ENCODE measurements at places on chromosomes 7 and 10.

- no peak for DNase-seq
Observed at GRCh38 chr7:24690251-24690650, 67.0 kb downstream of the GSDME start.

DNA sequence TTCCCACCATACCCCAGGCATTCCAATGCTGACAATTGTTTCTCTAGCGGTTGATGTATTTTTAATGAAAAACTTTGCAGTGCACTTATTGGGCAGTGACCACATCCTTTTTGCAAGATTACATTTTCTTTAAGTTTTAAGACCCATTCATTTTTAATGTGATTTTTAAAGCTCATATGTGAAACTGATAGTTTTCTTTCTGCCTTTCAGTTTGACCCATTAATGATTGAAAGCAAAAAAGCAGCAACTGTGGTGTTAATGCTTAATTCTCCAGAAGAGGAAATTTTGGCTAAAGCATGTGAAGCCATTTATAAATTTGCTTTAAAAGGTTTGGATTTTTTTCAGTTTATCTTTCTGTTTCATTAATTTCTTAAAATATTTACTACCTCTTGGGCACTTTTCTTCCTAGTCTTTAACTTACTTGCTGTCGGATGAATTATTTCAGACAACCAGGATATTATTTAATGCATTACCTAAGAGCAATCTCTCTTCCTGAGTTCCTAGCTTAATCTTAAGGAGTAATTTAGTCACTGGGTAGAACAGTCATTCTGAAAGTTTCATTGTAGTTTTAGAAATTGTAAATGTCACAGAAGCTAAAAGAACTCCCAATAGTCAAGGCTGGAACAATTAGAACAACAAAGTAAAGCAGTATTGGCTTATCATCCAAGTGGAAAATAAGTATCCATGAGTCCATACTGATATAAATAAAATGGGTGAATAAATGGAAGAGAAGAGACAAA lies 18.3 kb downstream of the ARMC3 start:
- DNase-seq, result no peak

GRCh38 chr7:2821161-2821841 lies 22.8 kb downstream of the GNA12 start:
- peak; percentile 47 for DNase-seq

DNA sequence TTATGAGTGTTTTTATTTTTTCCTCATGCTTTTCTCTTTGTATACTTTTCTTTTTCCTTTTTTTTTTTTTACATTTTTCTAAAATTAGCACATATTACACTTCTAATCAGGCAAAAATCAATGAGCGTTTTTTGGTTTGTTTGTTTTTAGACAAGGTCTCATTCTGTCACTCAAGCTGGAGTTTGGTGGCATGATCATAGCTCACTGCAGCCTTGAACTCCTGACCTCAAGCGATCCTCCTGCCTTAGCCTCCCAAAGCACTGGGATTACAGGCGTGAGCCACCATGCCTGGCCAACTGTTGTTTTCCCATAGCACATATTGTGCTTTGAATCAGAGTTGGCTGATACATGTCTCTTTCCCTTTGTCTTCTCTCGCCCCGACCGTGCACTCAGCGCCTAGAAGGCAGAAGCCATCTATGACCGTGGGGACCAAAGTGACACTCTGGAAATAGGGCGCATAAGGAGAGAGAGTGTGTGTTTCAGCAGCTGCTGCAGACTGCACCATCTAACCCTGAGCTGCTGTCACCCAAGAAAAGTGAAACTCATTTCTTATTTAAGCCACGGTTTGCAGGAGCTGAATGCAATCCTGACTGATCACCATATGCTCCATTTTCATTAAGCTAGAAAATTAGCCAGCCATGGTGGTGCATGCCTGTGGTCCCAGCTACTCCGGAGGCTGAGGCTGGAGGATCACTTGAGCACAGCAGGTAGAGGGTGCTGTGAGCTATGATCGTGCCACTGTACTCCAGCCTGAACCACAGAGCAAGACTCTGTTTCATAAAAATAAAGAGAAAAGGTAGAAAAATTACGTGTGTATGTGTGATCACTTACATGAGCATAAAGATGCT lies 41.4 kb upstream of the GTF2I start:
- no peak for DNase-seq

DNA sequence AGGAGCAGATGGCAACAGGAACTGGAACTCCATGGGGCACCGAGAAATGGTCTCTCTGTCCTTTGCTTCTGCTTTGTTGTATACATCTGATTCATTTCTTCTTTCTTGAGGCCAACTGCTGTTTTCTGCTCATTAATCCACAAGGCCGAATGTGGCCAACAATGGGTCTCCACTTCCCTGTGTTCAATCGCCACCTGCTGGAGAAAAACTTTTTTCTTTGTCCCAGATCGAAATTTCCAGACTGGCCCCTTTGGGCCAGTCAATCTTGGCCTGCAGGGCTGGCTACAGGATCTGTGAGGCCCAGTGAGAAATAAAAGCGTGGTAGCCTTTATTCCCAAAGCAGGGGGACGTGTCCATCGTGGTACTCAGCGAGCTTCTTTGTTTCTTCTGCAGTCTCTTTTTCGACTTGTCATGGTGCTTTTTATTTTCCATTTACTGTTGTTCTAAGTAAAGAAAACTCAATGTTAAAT lies 58.8 kb downstream of the PARP12 start:
- peak; percentile 86 for DNase-seq

- DNase-seq, result no peak
Observed at GRCh38 chr7:44235582-44236332, 35.0 kb downstream of the YKT6 start.

GRCh38 chr7:66296001-66296521 lies 90.9 kb downstream of the TPST1 start:
- DNase-seq, result peak; percentile 61

DNA sequence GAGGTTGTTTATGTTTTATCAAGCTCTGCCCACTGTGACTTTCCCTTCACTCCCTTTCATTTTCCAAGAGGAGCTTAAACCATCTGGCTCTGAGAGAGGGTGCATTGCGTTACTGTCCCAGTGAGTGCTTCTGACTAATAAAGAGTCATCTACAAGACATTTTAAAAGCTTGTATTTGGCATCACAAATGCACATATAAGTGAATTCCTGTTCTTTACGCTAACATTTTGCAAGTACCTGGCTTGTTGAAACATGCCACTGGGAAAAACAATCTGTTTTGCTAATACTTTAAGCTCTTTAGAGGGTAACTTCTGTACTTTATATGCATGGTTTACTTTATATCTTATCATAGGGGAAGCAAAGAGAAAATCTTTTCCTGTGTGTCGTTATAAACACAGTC lies 534.6 kb upstream of the POM121L12 start:
- DNase-seq, result no peak

- no peak for DNase-seq
Observed at GRCh38 chr10:14608381-14609001, 166.2 kb downstream of the FAM107B start.

- no peak for DNase-seq
Observed at GRCh38 chr10:132294561-132295318, 13.0 kb downstream of the STK32C start.
